ENCODE measurements at places on chromosomes 6 and 20. TPM values are rescaled to one million over a fixed set of nuclear protein-coding genes. Genes with fewer than 3 reads are reported as not detected.

The PPT2 gene
- total RNA-seq: 48.7 TPM

The EDN1 gene
- total RNA-seq: 77.8 TPM

The KHDC1L gene
- total RNA-seq: not detected

The CD24 gene
- total RNA-seq: 7,557 TPM

DNA sequence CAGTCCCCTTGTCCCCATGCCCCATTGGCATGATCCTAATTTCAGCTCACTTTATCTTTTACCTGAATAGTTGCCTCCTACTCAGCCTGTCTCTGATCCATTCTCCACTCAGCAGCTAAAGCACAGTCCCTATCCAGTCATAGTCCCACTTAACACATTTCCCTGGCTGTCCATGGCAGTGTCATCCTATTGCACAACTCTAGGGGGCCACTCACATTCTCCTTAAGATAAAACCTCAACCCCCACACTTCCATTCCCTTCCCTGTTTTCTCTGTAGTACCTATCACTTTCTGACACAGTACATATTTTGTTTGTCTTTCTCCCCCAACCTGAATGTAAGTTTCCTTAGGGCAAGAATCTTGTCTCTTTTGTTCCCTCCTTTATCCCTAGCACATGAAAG is 220.9 kb upstream of the PLN start:
- DNase-seq: no peak

The GMPR gene
- total RNA-seq: 3.6 TPM

- peak; percentile 40 for DNase-seq
Measured at GRCh38 chr6:43481075-43481474, 3.7 kb downstream of the TJAP1 start.

GRCh38 chr6:142845624-142846458 is 99.1 kb downstream of the HIVEP2 start:
- peak; percentile 93 for DNase-seq

DNA sequence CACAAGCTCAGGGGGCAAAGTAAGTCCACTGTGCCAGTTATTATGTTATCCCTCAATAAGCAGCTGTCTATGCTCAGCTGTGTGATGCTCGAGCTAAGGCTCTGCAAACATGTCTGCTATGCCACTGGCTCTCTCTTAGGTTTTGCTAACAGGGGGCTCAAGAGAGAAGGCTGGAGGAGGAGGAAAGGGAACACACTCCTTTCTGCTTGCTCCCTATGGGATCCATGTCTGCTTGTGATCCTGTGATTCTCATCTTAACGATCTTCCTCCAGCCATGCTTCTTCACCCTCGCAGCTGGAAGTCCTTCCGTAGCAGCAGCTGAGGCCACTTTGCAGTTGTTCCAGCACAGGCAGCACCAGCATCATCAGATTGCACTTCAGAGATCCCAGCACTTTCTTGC is 37.0 kb upstream of the IGF2R start:
- no peak for DNase-seq

DNA sequence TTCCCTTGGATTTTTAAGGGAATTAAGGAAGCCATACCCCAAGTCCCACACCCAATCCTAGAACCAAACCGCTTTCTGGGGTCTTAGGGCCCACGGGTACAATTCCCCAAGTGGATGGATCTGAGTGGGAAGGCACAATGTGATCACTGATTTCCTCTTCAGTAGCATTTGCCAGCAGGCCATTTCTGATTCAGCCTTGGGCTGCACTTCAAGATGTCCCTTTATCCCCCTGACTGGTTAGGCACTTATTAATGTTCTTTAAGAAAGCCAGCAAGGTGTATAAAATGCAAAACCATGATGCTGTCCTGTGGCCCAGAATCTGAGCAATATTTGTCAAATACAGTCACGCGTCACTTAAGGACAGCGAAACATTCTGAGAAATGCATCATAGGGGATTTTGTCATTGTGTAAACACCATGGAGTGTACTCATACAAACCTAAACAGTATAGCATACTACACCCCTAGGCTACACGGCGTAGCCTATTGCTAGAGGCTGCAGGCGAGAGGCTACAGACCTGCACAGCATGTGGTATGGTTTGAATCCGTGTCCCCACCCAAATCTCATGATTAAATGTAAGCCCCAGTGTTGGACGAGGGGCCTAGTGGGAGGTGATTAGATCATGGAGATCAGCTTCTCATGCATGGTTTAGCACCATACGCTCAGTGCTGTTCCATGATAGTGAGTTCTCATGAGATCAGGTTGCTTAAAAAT is 234.2 kb downstream of the NRN1 start:
- no peak for DNase-seq

DNA sequence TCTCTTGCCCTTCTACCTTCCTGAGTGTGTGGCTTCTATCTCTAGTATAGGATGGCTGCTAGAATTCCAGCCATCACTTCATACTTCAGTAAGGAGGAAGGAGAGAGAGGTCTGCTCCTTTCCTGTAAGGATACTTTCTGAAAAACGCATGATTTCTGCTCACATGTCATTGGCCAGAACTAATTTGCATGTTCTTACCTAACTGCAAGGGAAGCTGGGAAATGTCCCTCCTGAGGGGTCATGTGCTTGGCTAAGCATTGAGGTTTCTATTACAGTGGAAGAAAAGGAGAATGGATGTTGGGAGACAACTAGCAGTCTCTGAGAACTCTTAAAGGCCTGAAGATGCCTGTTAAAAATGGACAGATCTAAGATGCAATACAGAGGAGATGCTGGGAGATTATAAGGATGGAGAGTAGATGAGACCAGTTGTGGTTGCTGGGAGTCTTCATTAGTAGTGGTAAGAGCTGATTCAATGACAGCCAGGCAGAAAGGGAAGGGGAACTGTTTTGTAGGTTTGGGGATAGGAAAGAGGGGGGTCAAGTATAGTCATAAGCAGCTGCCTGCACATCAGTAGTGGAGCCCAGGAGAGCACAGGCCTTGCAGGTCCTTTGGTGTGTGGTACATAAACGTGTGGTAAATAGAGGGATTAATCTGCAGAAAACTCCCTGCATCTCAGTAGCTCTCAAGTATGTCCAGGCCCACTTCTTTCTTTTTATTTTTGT is 20.2 kb downstream of the CDS2 start:
- no peak for DNase-seq

DNA sequence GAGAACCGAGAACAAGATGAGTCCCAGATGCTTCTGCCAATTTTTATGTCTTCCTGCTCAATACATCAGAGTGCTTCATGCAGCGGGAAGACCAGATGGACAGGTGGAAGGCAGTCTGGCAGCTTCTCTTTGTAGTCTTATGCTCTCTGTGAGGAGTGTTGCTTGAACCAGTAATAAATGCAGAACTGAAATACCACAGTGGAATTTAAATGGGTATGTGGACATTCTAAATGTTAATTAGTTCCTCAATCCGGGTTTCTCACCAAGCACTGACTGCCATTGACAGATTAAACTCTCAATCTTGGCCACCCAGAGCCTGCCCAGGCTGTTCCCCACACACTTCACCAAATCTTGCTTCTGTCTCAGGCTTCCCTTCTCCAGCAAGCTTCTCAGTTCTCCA is 695.5 kb upstream of the CHD6 start:
- no peak for DNase-seq

The EIF2S2 gene
- total RNA-seq: 148 TPM

DNA sequence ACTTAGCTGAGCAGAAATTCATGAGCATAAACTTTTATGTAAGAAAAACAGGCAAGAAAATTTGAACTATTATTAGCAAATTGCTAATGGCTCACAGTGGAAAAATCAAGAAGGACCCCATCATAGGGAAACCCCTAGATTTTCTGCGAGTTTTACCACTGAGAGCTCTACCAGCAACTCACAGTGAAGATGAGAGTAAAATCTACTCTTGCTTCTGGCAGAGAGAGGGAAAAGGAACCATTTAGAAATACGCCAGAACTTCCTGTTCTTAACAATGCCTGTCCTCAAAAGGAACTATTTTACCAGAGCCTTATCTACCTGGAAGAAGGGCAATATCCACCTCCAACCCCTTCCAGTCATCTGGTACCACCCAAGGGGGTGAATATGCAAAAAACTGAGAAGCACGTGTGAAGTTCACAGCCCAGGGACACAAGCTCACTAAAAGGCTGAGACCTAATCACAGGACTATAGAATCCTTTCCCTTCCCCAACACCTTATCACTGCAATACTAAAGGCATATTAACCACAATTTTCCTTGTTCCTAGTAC is 34.4 kb upstream of the ASF1A start:
- no peak for DNase-seq

DNA sequence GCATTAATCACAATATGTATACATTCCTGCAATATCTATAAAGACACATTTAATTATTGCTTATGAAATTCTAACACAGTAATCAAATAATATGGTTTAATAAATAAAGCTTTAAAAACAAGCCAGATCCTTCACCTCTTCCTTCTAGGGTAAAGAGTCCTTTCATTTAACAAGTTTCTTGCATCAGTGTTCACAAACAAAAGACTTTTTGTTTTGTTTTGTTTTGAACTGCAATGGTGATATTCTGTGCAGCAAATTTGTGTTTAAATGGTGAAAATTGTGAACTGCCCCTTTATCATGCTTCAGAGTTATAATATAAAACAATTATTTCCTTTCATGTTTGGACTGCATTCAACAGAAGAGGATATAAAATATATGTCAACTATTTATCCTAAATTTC is 177.3 kb downstream of the EPHA7 start:
- no peak for DNase-seq

DNA sequence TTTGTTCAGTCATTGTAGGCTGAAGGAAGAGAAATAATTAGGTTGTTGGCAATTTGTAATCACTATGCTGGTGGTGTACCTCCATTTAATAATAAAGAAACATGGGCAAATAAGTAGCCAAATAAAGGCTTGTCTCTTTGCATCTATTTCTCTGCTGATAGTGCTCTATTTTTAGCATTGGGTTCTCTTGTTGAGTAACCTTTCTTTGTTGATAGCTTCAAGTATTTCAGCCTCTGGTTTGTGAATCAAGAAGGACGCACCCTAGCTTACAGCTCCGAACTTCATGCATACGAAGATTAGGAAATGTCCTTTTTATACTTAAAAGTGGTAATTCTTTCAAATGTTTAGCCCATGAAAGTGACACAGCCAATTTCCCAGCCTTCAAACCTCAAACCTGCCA is 2.6 kb downstream of the PPP1R14C start:
- peak; percentile 16 for DNase-seq

DNA sequence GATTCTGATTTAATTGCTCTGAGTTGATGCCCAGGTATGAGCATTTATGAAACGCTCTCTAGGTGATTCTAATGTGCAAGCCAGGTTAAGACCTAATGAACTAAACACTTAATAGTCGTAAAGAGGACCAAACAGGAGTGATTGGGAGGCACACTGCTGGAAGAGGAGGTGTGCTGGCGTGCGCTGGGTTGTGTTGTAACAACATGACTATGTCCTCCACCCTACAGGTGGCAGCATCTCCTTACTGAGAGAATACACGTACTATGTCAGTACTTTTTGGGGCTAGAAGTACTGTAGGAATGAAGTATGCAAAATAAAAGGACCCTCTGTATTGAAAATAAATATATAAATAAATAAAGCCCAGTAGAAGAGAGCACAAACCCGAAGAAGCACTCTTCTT is 11.9 kb downstream of the C6orf89 start:
- DNase-seq: no peak

The SLC22A3 gene
- 11.4 TPM for total RNA-seq

The MMP24 gene
- 46.4 TPM for total RNA-seq

DNA sequence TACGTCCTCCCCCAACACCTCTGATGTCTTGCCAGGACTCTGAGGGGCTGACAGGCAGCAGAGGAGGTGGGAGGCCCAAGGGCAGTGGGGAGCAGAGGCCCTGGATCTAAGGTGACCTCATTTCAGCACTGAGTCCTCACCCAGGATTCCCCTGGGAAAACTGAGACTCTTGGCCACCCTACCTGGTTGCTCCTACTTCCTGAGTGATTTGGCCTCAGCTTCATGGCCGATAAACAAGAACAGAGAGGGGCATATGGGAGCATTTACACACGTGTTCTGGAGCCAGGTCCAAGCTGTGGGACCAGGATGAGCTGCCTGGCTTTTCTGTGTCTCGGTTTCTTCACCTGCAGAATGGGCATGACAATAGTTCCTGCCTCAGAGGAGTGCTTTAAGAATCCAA is 133.8 kb downstream of the ANKRD60 start:
- DNase-seq: no peak

DNA sequence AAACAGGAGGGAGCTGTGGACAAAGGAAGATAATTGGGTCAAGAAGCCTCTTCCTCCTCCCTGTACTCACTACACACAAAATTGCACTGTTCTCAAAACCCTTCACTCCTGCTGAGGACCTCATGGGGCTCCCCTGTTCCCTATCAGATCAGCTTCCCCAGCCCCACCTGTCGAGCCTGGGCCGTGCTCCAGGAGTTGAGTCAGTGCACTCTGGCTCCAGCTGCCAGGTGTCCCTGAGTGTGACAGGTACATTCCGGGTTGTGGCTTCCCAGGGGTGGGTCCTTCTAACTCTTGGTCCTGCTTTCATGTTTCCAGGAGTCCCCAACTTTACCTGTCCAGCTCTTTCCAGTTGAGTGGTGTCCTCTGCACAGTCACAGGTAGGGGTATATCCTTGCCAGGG is 8.4 kb downstream of the RAB5IF start:
- no peak for DNase-seq

The CYP21A2 gene
- total RNA-seq: not detected

DNA sequence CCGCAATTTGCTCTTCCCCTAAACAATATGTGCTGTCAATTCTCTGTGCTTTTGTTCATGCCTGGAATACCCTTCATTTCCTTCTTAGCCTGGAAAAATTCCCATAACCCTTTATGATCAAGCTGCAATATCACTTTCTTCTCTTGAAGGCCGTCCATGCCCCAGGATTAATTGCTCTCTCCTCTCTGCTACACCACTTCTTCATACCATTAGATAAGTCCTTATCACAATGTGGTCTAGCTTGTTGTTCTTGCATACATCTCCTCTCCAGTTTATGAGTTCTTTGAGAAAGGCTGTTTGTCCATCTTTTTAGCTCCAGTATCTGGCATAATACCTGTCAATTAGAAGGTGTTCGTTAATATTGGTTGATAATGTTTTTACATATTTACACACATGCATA is 111.2 kb upstream of the SAMD5 start:
- DNase-seq: no peak

The GSTA1 gene
- total RNA-seq: 0.15 TPM

The OTOR gene
- not detected for total RNA-seq

DNA sequence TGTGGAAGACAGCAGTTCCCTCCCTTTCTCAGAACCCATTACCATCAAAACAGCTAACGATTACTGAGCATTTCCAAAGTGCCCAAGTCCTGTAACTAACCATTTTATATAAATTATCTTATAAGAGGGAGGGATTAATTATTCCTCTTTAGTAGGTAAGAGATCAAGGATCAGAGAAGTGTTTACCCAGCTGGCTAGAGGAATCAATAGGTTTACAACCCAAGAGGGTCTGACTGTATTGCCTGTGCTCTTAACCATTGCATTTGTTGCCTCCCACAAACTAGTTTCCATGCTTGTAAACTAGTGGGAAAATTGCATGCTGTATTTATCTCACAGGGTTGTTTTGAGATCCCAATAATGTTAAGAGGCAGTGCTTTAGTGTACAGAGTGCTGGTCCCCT is 3.7 kb upstream of the DBNDD2 start:
- DNase-seq: no peak

- no peak for DNase-seq
Measured at GRCh38 chr20:47917549-47918070, 132.3 kb upstream of the SULF2 start.

Measured in renal cortical epithelial cell (primary cell).